NCI-H2029 (cell line): ENCODE measurements at places on chromosomes 1 and 21.

DNA sequence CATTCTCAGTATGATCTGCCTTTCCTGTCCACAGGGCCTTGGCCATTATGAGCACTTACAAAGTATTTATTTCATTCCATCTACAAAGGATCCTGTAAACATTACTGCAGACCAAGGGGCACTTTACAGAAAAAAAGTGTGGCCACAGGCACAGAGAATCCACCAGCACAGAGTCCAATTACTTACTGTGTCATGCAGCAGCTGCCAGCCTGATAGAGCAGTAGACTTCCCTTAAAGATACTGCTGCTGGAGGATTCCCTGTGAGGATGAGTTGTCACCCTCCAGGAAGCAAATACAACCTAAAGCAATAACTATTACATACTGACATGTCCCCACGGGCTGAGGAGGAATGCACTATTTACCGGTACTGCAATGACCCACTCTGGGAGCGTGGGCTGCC, 97.1 kb upstream of the COG2 start:
- no peak for DNase-seq

DNA sequence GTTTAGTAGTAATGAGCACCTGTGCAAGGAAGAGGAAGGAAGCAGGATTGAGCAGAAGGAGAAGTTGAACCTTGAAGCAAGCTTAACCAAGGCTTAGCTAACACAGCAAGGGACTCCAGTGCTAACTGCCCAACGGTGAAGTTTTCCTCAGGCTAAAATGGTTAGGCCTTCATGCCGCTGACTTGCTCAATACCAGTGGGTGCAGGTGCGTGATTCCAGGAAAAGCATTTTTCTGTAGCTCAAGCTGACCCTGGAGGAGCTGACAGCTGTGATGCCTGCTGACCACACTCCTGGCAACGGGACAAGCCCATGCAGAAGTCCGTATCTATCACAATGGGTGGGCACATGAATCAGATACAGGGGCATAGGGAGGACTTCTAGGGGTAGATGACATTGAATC, 76.5 kb upstream of the FGGY start:
- DNase-seq, result no peak

DNA sequence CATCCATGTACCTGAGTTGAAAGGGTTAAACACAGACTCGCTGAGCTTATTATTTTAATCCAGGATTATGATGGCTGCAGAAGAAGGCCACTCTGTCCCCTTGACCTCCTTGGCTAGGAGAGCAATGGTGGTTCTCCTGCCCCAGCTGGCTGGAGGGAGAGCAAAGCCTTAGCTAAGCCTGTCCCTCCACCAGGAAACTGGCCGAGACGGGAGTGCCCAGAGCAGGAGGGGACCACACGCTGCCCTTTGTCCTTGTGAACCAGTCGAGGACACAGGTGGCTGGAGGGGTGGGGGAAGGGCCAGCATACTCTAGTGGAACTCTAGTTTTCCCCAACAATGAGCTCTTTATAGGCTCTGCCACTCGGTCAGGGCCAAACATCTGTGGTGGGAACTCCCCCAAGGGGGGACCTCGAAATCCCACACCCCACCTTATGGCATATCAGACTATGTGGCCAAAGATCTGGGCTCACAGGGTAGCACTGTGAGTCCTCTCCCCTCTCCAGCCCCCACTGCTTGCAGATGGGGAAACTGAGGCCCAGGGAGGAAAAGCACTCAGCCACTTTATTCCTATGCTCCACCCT, 12.9 kb downstream of the KIAA1614 start:
- DNase-seq, result no peak

DNA sequence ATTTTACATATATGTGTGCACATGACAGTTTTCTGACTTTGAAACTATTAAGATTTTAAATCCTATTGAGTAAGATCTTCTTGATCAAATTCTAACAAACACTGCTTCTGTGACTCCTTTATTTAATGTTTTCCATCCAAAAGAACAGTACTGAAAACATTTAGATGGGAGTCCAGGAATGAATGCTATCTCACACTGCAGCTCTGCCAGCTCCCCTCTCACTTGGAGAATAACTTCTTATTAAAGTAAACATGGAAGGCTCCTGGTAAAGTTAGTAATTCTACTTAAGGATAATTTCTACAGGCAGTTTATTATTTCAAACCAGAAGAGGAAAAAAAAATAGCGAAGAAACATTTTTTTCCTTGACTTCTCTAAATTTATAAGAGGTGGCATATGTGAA, 349.1 kb downstream of the DPYD start:
- DNase-seq, result no peak

GRCh38 chr1:213440766-213441165, 389.7 kb downstream of the RPS6KC1 start:
- no peak for DNase-seq
